ENCODE measurements at places on chromosomes 11 and 22.

DNA sequence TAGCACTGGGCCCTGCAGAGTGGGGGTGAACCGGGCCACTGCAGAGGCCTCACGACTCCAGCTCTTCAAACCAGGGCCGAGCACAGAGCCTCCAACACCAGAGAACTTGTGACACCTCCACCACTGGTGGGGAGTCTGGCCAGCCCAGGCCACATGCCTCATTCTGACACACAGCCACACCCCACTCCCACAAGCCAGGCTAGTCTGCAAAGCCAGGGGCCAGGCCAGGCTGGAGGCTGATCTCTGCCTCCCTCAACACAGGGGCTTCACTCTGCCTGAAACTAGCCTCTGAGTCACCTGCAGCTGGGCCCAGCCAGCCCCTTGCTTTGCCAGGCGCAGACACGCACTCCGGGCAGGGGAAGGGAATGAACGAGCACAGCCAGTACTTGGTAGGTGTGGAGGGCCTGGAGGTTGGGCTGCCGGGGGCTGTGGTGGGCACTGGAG, 102.9 kb downstream of the MED15 start:
- no peak for DNase-seq

- no peak for DNase-seq
These were observed 12.0 kb downstream of the SLCO2B1 start for GRCh38 chr11:75162954-75163353.

- DNase-seq: no peak
These were observed 149.1 kb downstream of the SHANK2 start for GRCh38 chr11:71103266-71103665.

DNA sequence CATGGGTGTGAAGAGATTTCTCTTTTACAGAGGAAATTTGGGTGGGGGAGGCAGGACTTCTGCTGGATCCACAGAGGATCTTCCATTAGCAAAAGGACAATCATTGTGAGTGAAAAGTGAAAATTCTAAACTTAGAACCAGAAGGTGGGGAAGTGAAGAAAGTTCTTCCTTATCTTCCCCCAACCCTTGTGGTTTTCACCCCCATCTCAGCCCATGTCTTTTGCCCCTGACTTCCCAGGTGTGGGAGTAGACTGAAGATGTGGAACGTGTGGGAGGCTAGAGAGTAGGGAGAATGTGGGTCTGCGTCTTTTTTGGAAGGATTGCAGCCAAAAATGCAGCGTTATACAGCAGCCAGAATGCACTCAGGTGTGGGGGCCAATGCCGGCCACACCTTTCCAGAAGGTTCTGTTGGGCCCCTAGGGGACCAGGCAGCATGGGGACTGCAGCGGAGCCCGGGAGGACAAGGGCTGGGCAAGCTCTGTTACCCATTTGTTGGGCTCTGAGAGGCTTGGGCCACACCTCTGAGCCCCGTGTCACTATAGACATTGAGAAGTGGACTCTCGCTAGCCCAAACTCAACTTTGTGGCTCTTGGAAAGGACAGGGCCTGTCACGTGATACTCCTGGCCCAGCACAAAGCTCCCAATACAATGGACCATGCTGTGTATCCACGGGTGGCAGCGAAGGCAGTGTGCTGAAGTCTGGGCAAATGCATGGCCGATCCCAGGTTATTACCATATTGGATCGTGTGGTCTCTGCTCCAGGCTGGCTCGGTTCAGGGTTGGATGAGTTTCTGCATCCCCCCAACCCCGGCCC, 32.8 kb upstream of the LINC01488 start:
- no peak for DNase-seq

GRCh38 chr22:29825578-29825977, 12.5 kb downstream of the ASCC2 start:
- DNase-seq: no peak

DNA sequence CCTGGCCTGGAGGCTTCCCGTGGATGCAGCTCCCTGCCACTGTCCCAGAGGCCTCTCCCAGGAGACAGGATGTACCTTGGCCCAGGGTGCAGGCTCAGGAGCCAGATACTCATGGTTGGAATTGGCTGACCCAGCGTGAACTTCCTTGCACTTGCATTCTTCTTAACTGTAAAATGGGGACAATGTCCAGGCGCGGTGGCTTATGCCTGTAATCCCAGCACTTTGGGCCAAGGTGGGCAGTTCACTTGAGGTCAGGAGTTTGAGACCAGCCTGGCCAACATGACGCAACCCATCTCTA, 20.1 kb upstream of the ST3GAL4 start:
- DNase-seq: no peak

DNA sequence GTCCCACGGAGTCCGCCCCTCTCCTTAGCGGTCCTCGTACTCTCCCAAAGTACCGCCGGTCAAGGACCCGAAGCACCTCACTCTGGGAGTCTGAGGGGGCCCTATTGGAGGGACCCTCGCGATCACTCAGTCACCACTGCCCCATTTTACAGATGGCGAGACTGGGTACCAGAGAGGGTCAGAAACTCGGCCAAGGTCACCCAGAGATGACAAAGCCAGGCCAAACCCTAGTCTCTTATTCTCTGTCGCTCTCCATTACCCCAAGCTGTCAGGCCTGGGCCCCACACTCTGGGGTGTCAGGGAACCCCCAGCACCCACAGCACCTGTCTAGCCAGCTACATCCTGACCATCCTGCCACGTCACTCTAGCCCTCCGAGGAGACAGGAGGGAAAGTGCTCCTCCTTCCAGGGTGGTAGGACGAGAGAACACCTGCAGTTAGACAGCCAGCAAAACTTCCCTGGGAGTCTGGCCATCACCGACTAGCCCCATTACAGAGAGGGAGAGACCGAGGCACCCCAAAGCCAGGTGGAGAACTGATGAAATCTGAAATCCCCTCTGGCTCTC, 1.4 kb upstream of the KCNJ4 start:
- no peak for DNase-seq

DNA sequence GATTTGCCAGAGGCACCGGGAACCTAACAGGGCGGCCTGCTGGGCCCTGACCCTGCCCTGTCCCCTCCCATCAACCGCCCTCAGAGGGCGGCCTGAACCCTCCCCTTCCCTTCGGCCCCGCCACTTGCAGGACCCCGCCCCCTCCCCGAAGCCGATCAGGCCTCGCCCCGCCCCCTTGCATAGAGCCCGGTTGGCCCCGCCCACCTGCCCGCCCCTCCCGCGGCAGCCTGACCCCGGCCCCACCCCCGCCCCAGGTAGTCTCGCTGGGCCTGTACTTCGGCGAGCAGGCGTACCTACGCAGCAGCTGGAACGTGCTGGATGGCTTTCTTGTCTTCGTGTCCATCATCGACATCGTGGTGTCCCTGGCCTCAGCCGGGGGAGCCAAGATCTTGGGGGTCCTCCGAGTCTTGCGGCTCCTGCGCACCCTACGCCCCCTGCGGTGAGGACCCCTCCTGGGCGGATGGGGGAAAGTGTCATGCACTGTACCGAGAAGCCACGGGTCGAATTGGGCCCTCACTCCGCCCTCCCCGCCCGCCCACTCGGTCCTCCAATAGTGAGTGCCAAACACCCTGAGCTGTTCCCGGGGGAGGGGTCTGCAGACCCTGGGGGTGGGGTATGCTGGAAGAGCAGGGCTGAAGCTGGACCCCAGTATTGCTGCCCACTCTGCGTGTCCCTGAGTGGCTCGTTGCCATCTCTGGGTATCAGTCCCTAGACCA, 94.1 kb downstream of the CACNA1I start:
- no peak for DNase-seq

- DNase-seq: no peak
These were observed 38.8 kb downstream of the IRAG1 start for GRCh38 chr11:10654811-10655150.

- DNase-seq: peak; percentile 54
These were observed 14.3 kb upstream of the FGF19 start for GRCh38 chr11:69718147-69718546.

DNA sequence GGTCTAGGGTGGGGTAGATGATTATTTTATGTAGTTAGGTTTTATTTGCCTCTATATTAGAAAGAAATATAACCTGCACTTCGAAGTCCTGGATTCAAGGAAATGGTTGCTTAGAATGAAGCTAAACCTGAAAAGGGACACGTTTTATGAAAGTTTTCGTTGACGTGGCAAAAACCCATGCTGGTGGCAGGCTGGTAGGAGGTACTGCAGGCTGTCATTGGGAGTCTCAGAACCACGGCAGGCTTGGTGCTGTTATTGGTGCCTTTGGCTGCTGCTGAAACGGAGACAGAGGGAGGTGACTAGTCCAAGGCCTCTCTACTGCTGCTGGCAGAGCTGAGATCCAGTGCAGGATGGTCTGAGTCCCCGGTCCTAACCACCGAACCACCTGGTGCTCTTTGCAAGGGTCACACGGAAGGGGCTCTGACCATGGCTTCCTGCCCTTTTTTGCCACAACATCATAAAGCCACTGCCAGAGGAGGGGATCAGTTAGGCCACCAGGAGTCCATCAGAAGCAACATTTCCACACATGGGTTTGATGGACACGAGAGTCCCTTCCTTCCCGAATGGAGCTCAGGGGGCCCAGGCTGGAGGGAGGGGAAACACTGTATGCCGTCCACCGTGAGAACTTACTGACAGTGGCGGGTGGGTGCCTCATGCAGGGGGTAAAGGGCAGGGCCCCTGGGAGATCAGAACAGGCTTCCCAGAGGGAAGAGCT, 13.4 kb downstream of the CSF2RB start:
- DNase-seq: no peak

- no peak for DNase-seq
These were observed 17.9 kb upstream of the UVRAG start for GRCh38 chr11:75797116-75797515.

GRCh38 chr11:64003807-64004589, 17.8 kb downstream of the OTUB1 start:
- DNase-seq: no peak

DNA sequence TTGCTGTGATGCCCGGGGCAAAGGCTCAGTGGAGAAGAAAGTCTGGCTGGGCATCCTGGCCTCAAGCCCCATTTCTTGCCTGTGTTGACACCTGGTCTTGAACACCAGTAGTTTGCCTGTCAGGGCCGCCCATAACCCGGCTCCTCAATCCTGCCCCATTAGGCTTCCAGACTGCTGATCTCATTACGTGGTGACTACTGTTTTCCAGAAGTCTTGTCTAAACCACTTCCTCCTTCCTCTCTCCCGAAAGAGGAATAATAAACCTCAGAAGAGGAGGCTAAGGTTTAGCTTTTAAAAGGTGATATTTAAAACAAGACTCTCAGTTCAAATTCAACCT, 97.7 kb downstream of the CD44 start:
- no peak for DNase-seq

DNA sequence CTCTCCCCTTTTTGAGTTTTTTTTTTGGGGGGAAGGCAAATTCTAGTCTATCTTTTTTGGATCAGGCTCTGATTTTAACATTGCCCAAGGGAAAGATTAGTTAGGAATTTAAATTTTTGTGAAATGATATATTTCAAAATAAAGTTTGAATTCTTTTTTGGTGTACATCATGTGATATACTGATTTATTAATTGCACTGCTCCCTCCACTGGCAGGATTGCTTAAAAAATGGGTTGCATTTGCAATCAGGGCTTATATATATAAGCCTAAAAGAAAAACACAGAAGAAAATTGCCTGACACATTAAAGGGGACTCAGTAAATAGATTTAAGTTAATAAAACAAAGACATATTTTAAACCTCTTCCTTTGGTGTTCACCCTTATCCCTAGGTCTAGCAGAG, 1.2 kb downstream of the DYNC2H1 start:
- DNase-seq: no peak

DNA sequence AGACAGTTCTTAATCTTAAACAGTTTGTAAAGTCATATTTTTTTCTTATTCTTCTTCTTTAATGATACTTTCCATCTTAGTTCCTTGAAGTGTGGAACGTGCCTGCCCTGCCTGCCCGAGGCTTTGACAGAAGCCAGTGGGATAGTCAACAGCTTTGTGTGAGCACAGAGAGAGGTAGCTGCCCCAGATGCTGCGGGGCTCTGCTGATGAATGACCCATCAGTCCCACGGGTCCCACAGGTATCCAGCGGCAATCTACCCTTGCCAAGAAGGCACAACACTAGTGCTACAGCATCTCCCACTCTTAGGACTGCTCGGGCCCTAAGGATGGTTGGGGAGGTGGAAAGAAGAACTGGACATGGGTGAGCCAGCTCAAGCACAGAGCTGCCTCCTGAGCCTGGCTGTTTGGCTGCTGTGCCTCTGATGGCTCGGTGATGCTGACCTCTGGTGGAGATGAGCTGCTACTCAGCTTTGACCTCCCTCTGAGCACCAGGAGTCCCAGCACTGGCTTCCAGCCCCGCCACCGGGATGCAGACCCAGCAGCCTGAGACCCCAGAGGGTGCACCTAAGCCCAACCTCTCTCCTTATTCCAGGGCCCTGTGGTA, 11.8 kb upstream of the APLNR start:
- DNase-seq: no peak

- DNase-seq: no peak
These were observed 41.0 kb upstream of the MS4A8 start for GRCh38 chr11:60658409-60658808.

GRCh38 chr11:69105461-69106030, 50.2 kb upstream of the SMIM38 start:
- DNase-seq: no peak

GRCh38 chr22:29307596-29308147, 1.2 kb downstream of the GAS2L1 start:
- no peak for DNase-seq

DNA sequence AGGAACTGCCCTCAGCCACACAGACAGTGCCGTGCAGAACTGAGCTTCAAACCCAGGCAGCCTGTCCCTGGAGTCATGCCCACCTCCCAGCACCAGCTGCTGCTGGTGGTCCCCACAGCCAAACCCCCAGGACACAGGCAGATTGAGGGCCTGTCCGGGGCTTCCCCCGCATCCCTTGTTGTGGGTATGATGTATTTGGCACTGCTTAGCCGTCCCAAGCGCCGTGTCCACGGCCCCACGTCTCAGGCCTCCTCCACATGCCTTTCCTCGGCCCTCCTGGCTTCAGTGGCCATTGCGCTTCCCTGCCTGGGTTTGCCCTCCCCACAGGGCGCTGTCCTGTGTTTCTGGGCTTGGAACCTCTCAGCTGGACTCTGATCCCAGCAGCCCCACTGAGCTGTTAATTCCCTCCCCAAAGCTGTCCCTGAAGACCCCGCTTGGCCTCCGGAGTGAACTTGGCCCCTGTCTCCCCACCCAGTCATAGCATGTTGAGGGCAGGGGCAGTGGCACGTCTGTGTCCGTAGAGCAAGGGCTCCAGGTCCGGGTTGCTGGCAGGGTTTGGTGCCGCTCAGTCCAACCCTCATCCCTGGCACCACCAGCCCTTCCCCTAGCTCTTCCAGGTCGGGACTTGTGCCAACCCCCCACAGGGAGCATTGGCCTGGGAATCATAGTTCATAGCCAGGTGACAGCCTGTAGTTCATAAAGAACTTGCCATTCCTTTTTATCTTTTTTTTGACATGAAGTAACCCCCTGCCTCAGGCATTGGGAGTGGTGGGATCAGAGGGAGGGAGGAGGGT, 34.5 kb upstream of the TEF start:
- DNase-seq: no peak

All from GM18507 (cell line).